ENCODE measurements at places on chromosomes 16 and 17.

DNA sequence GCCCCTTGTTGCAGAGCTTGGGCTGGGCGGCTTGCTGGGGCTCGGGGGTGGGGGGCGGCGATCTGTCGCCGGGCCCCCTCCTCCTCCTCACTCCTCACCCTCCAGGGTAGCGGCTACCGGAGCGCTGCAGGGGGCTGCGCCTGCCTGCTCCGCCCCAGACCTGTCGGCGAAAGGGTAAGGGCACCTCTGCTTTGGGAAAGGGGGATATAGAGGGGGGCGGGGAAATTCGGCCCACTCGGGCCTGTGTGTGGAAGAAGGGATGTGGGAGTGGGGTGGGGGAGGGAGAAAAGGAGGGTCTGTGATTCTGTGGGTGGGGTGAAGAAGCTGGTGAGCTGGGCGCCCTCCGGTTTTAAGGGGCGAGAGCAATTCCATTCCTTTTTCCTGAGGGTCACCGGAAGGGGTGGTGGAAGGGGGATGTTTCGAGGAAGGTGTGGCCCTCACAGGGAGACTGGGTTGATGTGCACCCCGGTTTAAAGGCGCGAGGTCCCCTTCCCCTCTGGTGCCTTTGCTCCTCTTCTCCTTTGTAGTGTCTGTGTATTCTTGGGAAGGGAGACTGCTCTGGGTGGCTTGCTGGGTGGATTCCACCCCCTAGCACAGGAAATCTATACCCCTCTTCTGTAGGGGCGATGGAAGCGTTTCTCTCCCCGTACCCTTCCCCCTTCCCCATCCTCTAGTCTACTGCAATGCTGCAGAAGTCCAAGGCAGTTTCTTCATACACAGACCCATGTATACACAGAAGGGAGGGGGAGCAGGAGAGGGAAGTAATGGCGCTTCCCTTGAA lies 878 bp downstream of the TAOK1 start:
- DNase-seq, result peak; percentile 26

GRCh38 chr16:4869147-4869805 lies 22.0 kb downstream of the UBN1 start:
- no peak for DNase-seq

DNA sequence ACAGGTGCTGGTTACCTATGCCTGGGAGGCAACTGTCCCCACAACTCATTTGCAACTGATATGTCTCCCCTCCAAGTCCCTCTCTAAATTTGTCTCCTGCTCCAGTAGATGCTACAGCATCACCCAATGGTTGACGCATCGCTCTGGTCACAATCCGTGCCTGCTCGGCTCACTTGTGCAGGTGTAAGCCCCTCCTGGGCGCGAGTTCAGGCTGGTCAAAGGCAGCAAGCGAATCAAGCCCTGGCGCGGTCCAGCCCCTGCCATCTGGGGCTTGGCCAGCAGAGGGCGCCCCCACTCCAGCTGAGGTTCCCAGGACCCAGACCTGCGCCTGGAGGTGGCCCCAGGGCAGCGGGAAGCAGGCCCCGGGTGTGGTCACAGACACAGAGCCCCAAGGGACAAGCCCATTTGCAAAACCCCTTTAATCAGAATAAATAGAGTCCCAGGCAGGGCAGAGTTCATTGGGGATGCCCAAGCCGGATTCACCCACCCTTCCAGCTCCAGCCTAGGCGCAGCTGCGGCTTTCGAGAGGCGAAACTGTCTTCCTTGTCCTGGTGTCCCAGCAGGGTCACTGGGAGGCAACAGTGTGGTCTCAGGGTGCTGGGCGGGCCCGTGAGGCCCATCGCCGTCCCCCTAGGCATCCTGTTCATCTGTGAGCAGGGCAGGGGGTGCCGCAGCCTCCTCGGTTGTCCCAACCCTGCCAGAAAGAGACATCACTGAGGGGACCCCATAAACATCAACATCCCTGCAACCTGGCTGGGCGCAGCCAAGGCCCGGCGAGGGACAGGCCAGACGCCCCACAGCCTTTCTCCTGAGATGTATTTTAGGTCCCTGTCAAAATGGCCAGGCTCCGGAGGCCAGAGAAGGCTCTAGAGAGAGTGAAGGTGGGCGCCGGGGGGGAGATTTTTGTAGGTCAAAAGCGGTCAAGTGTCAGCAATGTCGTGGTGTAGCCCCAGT lies 15.8 kb downstream of the TMC6 start:
- DNase-seq, result peak; percentile 68

- no peak for DNase-seq
These were observed 18.4 kb downstream of the SOX9 start for GRCh38 chr17:72139212-72139611.

DNA sequence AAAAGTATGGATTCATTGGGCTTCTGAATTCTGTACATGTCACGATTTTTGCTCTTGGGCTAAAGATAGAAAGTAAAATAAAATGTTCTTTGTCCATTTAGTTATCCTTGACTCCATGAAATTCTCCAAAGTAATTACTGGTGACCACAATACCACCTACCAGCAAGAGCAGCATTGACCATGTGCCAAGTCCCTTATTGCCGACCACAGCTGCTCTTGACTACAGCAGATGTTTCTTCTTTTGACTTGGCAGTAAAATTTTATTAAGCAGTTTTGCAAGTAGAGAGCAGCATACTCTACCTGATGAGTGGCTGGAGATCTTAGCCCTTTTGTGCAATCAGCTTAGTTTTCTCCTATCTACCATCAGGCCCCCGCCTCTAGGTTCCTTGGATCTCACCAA lies 152.2 kb upstream of the TBX2 start:
- DNase-seq, result no peak

DNA sequence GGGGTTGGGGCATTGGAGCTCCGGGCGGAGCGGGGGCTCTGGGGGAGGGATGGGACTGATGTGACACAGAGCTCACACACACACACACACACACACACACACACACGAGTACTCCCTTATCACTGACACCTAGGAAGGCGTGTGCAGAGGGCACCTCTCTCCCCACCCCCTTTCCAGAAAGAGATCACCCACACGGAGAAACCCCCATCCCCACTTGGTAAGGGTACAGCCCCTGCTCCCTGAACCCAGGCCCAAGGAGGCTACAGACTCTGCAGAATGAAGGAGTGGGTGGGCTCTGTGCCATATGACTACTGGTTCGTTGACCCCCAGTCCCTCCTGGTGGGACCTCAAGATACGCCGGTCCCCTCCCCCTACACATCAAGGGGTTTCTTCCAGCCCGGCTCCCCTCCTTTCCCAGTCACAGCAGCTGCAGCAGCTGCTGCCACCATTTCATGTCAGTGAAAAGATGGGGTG lies 8.7 kb upstream of the ARHGAP23 start:
- no peak for DNase-seq

- no peak for DNase-seq
These were observed 41.1 kb downstream of the ZNF750 start for GRCh38 chr17:82798752-82799151.

DNA sequence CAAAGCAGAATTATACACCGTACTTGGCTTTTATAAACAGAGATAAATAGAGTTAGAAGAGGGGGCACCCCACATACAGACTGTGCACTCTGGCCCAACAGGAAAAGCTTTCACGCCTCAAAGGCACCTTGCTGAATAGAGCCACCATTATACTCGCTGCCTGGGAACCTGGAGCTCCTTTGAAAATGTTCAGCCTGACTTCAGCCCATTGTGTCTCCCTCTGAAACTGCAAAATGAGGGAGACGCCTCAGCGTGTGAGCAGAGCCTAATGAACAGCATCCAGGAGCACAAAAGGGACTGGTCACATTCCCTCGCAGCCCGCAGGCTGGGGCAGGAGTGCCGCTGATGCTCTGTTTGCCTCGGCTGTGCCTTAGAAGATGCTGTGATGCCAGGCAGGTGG lies 46.3 kb downstream of the ABCC12 start:
- DNase-seq, result no peak

DNA sequence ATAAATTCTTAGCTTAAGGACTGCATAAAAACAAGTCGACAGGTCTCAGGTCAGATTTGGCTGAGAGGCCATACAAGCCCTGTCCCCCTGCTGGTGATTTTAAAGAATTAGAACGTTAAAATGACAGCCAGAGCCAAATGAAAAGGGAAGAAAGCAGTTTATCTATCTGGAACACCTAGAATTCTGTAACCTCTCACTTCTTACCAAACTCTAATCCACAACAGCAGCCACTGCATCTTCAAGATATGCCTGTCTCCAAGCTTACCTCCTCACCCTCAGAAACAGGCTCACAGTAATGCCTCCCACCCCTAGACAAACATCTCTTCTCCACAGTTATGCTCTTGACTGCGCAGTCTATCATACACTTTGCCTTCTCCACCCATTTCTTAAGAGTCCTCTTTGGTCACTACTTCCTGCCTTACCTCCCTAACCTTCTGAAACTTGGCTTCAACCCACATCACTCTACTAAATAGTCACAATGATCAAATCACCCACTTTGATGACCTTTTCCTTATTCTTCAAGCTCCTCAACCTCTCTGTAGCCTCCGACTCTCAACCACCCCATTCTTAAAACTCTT lies 14.2 kb downstream of the ANKFY1 start:
- no peak for DNase-seq

GRCh38 chr16:28609631-28610594 lies at the start of gene SULT1A1:
TSS of gene SULT1A1 (minus strand) at chr16:28610044. CDS start at chr16:28608855, 1,189 bp downstream.
- no peak for DNase-seq

DNA sequence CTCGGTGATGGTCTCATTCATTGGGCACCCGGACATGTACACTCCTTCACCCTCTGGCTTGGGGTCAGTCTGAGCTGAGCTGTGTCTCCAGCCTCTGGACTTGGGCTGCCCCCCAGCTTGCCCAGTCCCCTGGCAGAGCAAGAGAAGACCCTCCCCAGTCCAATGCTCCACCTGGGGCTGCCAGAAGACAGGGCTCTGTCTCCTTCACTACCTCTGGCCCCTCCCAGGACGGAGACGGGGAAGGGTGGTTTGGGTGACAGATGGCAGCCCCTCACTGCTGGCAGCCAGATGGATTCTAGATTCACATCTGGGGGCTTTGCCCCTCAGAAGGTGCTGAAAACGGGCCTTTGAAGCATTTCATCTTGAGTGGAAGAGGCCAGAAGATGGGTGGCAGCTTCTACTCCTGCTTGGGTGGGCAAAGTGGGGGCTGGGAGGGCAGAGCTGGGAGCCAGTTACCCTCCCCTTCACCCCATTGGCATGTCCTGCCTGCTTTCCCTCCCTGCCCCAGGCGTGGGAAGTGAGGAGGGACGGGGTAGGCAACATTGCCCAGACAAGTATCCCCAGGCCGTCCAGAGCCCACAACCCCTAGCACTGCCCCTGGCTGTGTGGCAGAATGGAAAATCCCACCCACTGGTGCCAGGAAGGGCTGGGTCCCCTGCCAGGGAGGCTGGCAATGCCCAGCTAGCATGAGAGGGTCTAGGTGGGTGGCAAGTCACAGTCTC lies 13.9 kb downstream of the NGFR start:
- no peak for DNase-seq

GRCh38 chr17:57357830-57358430 lies 101.6 kb downstream of the MSI2 start:
- DNase-seq, result no peak

Measured in nucleus accumbens (tissue), 56 donors.